ENCODE measurements at places on chromosomes 5 and 9. TPM values are rescaled to one million over a fixed set of nuclear protein-coding genes. Genes with fewer than 3 reads are reported as not detected.

DNA sequence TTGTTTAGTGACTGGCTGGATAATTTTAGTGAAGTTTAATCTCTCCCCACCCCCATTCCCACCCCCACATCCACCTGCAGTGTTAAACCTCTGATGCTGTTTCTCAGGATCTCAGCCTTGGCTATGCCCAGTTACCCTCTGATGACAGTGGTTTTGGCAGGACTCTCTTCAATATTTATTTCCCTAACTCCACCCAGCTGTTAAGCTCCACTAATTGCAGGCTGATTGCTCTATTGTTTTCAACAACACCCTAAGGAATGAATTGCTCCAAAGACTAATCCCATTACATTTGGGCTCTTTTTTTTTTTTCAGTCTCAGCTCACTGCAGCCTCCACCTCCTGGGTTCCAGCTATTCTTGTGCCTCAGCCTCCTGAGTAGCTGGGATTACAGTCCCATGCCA is 46.3 kb downstream of the PHAX start:
- no peak for DNase-seq

GRCh38 chr9:112050544-112051475 is 124.3 kb downstream of the SUSD1 start:
- DNase-seq = no peak

DNA sequence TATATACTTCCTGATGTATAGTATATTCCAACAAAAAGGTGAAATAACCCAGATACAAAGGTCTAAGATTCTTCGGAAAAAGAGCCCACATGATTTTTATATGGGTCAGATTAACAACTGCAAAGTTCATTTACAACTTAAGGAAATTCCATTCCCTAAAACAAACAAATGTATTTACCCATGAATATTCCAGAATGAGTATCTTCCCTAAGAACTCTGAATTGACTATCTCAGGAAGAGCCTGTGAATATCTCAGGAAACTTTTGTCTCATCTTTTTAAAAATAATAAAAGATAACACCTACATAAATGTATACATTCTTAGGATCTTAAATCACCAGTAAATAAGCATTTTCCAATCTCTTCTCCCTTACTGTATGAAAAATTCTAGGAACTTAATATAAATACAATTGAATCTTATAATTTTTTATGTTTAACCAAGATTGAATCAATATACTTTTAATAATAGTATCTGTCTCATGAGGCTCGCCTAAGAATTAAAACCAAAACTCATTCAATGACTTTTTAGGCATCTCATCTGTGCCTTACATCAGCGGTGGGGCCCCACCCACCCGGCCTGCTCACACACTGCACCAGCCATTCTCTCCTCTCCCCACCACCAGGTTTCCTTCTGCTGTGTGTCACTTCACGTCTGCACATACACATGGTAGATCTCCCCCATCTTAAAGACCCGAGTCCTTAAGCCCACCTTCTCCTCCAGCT is 78.1 kb downstream of the RAPGEF1 start:
- DNase-seq = peak; percentile 73

DNA sequence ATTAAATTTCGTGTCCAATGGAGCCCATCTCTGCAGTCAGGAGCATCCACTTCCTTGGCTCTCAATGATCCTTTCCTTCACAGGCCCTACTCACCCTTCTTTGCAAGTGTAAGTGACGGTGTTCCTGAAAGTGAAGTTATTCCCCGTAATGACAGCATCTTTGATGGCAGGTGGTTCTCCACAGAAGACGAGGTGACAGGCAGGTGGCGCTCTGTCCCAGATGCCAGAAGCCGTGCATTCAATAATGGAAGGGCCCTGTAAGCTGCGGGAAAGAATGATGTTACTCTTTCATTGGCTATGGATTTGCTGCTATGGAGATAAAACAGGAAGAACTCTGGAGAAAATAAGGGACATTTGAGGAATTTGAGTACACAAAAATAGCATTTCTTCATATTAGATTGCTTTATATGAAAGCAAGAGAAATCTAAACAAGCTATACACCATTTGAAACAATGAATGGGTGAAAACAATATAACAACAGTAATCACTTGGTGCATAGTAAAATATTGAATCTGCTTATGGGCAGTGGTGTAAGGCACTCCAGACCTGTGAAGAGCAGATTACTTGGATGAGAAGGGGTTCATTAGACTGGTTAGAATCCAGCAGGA is 89.9 kb upstream of the TXNDC8 start:
- peak; percentile 20 for DNase-seq

SOHLH1 gene
- not detected for total RNA-seq

- DNase-seq = no peak
These were observed 32.9 kb upstream of the SLC36A1 start for GRCh38 chr5:151414536-151414935.

Measured in activated naive CD8-positive, alpha-beta T cell treated with anti-CD3 and anti-CD28 coated beads for 36 hours (primary cell).